SK-N-DZ (cell line): ENCODE measurements at places on chromosomes 6 and 20.
A peak's percentile ranks its signal among the peaks of the same experiment; 100 is the strongest.

GRCh38 chr6:139881728-139882211 lies 507.3 kb upstream of the CITED2 start:
- DNase-seq, result peak; percentile 50

DNA sequence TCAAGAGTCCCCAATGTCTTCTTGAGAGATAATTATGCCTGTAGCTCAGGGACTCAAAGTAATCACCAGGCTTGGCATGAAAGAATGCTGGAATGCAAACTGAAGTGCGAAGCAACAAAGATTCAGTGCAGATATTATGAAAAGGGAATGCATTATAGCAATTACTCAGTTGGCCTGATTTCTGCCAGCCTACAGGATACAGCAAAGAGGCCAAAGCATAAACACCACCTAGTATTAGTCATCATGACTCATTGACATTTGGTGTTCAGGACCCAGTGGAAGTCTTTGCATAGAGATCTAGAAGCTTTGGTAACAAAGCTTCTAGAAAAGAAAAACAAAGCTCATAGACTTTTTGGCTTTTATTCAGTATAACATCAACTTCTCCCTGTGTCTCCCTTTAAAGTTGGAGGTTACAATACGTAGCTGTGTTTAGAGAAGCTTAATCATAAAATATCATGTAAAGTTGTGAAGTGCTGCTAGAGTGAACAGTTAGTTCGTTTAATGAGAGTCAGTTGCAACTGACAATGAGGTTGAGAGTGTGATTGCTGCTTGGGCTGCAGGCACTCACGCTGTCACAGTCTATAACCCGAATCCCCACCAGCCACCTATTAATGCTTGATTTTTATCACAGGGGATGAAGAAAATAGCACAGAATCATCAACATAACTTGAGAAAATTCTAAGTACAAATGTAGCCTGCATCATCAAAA lies 932.7 kb downstream of the TFAP2A start:
- no peak for DNase-seq

- no peak for DNase-seq
Observed at GRCh38 chr6:81568973-81569372, 183.5 kb downstream of the TENT5A start.

DNA sequence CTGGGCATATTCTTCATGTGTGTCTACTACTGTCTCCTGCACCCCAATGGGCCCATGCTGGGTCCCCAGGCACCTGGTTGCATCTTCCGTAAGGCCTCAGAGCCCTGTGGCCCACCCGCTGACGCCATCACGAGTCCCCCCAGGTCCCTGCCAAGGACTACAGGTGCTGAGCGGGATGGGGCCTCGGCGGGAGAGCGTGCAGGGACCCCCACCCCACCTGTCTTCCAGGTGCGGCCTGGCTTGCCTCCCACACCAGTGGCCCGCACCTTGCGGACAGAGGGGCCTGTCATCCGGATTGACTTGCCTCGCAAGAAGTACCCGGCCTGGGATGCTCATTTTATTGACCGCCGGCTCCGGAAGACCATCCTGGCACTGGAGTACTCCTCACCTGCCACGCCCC lies 13.2 kb upstream of the CCM2L start:
- DNase-seq, result no peak

GRCh38 chr6:28940858-28941683 lies 17.3 kb upstream of the TRIM27 start:
- peak; percentile 83 for DNase-seq

- no peak for DNase-seq
Observed at GRCh38 chr6:37668251-37668650, 29.4 kb downstream of the MDGA1 start.

GRCh38 chr6:45047573-45047972 lies 280.6 kb upstream of the RUNX2 start:
- DNase-seq, result no peak

DNA sequence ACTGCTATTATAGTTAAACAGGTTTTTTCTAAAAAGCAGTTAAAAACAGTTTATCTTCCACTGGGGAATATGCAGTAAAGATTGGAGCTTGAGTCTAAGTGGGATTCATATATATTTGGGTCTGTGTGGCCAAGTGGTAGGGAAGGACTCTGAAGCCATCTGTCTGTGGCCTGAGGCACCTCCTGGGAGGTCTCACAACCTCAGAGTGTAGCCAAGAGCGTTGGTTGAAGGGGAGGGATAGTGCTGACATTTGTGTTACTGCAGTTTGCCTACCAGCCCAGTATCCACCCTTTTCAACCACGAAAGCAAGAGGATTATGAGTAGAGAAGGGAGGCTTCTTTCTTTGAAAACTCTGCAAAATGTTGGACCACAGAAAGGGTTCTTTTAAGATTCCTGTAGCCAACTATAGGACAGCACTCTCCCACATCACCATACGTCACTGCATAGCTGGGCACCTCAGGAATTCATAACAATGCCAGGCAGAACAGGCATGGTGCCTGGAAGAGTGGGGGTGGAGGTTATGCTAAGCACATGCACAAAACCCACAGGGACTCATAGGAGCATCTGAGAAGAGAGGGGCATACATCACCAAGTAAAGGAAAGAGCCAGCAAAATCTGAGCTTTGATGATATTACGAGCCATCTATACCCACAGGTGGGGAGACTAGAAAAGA lies 90.5 kb upstream of the HEY2 start:
- DNase-seq, result no peak

DNA sequence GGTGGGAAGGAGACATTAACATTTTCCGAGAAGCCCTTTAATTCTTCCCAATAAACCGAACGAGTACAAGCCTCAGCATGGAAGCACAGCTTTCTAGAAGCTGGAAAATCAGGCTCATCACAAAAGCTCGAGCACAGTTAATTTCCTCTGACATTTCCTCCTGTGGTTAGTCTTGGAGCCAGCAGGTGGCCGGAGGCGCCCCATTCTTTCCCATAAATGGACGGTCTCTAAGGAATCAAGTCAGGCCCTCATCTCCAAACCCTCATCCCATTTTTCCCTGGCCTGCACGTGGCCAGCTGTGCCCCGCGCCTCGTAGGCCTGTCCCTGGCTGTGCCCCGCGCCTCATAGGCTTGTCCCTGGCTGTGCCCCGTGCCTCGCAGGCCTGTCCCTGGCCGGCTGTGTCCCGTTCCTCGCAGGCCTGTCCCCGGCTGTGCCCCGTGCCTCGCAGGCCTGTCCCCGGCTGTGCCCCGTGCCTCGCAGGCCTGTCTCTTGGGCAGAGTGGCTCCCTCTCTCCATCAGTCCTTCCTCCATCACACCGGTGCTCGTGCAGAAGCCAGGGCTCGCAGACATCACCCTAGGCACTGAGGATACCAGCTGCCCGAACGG lies 19.7 kb upstream of the NTSR1 start:
- DNase-seq, result no peak

DNA sequence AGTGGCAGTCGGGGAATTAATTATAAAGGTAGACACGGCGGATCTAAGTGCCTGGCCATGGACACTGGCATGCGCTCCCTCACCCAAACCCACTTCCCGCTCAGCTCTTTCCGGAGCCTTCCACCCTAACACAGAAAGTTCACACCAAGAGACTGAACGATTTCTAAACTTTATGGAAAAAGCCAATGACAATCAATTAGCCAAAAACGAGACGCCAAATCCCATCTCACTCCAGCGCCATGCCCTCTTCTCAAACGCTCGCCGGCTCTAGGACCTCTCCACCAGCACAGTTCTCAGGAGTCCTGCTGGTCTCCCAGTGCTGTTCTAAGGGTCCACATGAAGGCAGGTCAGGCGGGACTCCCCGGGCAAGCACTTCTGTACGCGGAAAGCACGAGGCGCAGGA lies 641 bp downstream of the SF3B5 start:
- DNase-seq, result no peak

- no peak for DNase-seq
Observed at GRCh38 chr20:33387177-33387576, 14.1 kb downstream of the CDK5RAP1 start.

- no peak for DNase-seq
Observed at GRCh38 chr20:48640871-48641270, 186.9 kb downstream of the PREX1 start.

GRCh38 chr6:87951751-87952150 lies 95.9 kb upstream of the SPACA1 start:
- no peak for DNase-seq

DNA sequence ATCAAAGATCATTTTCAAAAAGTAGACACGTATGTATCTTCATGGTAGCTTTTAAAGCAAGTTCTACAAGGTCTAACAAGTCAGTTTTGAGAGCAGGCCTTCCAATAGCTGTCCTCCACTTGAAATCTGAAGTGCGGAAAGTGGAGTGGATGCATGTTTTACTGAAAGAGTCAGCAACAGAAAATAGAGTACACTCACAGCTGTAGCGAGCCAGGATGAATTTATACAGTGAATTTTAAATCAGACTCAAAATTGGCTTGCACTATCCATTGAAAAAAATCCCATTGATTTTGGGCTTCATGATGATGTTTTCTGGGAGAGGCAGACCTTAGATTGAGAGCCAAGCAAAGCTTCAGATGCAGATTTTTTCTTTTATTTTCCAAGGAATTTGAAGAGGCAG lies 80.6 kb downstream of the GJA10 start:
- DNase-seq, result no peak

DNA sequence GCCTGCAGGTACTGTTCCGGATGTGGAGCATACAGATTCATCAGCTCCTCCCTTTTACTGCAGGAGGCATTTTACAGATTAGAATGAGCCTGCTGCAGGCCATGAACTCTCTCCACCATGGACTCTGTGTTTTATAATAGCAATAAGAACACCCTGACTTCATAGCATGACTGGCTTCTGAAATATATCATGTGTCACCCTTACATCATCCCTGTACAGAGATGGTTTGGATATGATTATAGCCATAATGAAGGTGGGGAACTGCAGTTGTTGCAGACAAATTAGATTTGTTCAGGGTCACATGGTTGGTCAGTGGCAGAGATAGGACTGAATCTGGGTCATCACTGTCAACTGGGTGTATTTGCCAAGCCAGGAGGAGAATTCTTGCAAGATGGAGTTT lies 100.7 kb downstream of the FOXO3 start:
- DNase-seq, result peak; percentile 99

- DNase-seq, result peak; percentile 97
Observed at GRCh38 chr20:62937268-62938104, 461 bp upstream of the GID8 start.

- no peak for DNase-seq
Observed at GRCh38 chr6:6826095-6826901, 237.8 kb downstream of the LY86 start.

DNA sequence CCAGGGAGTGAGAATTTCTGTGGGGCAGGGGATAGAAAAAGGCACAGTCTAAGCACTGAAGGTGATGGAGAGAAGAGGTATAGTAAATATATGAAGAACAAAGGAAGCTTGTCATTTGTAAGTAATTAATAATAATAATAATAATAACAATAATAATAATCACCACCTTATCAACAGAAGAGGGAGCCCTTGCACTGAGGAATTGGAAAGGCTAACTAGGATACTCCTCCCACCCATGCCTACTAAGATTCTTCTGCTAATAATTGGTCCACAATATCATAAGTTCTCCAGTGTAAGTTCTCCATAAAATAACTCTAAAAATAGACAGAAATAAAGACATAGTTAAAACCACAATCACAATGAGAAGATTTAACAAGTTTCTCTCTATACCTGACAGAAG lies 912 bp upstream of the OR12D3 start:
- no peak for DNase-seq

DNA sequence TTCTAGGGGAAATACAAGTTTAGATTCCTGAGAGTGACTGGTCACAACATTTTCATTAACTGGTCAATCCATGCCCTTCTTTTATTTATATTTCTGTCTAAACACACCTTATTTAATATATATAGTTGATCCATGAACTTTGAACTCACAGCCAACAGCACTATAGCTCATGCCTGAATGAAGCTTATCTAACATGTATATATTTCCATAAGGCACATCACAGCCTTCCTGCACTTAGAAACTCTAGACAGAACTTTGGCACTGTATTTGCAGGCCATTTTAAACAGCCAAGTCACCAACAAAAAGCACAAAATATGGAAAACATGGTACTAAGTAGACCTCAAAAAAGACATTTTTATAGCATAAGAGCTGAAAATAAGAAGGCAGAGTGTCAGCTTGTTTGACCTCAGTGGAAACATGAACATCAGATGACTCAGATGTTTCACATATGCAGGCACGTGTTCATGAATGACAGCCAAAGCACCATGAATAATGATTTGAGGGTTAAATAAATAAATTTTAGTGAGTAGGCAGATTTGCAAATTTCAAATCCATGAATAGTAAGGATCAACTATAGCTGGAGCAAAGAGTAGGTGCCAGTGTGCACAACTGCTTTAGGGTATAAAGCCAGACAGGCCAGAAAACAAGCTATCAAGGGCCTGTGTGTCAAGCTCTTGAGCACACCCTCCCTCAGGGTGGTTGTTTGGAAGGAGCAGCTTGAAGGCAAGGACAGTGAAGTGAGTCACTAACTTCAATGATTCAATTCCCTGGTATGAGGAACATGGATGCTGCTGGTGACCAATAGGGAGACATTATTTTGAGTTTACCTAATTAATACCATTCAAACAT lies 88.9 kb upstream of the NT5E start:
- no peak for DNase-seq

GRCh38 chr6:100491952-100492670 lies 27.4 kb upstream of the SIM1 start:
- DNase-seq, result no peak

GRCh38 chr6:40473026-40473425 lies 114.1 kb downstream of the LRFN2 start:
- no peak for DNase-seq

DNA sequence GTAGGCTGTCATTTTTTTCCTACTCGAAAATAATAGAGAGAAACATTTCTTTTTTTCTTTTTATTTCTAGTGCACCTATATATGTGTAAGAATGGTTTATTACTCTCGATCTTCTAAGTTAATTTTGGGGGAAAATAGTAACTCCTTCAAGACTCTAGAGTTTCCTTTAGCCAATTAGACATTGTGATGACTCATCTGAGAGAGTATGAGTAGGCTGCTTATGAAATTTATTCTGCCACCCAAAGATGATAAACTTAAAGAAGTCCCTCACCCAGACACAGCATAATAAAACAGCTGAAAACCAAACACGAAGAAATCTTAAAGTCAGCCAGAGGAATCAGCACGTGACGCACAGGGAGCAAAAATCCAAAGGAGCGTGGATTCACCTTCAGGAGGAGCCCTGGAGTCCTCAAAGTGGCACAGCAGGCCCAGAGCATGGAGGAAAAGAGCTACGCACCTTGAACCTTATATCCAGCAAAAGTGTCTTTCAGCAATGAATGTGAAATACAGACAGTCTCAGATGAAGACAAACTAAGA lies 81.9 kb downstream of the ERMARD start:
- no peak for DNase-seq
